ENCODE measurements at places on chromosomes 13 and 19.

GRCh38 chr13:30696278-30697176, 38.8 kb upstream of the ALOX5AP start:
- peak; percentile 66 for DNase-seq

GRCh38 chr19:11197291-11198174, at the start of gene KANK2:
TSS of gene KANK2 (minus strand) at chr19:11197545. CDS start at chr19:11194511, 3,034 bp downstream.
- peak; percentile 77 for DNase-seq

- DNase-seq = no peak
Observed at GRCh38 chr13:27635266-27635665, 13.6 kb downstream of the POLR1D start.

DNA sequence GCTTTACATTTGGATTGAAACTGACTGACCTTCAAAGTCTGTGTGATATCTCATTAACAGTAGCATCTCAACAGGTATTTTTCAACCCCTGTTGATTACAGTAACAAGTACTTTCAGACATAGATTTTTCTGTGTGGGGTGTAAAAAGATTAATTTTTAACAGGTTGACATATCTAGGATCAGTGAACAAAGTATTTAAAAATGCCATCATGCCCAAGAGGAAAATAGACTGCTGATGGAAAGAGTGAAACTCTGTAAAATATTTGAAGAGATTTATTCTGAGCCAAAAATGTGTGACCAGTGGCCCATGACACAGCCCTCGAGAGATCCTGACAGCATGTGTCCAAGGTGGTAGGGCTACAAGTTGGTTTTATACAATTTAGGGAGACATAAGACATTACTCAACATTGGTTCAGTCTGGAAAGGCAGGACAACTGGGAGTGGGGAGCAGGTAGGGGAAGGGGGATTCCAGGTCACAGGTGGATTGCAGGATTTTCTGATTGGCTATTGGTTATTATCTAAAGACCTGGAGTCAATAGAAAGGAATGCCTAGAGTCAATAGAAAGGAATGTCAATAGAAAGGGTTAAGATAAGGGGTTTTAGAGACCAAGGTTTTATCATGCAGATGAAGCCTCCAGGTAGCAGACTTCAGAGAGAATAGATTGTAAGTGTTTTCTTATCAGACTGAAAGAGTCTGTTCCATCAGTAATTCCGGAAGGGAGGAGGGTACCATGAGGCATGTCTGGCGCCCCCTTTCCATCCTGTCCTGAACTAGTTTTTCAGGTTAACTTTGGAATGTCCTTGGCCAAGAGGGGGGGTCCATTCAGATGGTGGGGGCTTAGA, 29.1 kb downstream of the TNFRSF19 start:
- no peak for DNase-seq

- DNase-seq = no peak
Observed at GRCh38 chr19:1609103-1609396, 3.8 kb upstream of the UQCR11 start.

DNA sequence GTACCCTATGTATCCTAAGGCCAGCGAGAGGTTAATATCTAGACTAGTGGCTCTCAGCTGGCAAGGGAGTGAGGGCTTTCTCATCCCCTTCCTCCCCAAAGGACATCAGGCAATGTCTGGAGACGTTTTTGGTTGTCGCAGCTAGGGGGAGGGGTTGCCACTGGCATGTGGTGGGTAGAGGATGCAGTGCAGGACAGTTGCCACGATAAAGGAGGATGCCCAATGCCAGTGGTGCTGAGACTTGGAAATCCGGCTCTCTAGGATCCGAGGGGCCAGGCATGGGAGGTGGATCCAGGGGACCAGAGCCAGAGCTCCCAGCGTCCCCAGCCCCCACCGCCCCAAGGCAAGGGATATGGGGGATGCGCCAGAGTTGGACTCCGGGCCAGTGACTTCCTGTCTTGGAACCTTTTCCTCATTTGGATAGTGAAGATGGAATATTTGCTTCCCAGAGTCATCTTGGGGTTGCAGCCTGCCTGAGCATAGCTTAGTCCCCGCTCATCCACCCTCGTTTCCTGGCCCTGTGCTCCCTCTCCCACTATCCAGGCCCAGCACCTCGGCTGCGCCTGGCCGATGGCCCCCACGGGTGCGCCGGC, 4.9 kb downstream of the SSC5D start:
- DNase-seq = peak; percentile 53

GRCh38 chr19:41356984-41357739, 3.4 kb upstream of the TGFB1 start:
- DNase-seq = no peak

DNA sequence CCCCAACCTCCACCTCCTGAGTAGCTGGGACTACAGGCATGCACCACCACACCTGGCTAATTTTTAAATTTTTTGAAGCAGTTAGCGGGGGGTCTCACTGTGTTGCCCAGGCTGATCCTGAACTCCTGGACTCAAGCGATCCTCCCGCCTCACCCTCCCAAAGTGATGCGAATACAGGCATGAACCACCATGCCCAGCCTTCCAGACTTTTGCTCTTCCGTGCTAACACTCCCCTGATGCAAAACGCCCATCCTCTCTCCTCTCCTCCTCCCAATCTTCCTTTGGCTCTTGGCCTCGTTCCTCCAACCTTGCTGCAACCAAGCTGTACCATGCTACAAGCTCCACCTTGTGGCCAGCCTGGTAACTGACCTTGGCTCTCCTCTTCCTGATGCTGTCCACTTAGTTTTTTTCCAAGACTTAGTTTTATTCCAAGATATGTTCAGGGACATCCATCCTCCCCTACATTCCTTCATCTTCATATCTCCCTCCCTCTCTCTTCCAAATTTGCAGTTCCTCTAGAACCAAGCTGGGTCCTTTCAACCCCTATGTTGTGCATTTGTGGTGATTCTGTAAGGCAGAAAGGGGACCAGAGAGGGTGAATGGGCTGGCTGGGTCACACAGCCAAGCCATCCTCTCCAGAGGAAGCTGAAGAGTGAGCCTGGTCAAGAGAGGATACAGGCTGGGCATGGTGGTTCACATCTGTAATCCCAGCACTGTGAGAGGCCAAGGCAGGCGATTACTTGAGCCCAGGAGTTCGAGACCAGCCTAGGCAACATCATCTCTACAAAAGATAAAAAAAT, 32.8 kb downstream of the TINCR start:
- DNase-seq = no peak

DNA sequence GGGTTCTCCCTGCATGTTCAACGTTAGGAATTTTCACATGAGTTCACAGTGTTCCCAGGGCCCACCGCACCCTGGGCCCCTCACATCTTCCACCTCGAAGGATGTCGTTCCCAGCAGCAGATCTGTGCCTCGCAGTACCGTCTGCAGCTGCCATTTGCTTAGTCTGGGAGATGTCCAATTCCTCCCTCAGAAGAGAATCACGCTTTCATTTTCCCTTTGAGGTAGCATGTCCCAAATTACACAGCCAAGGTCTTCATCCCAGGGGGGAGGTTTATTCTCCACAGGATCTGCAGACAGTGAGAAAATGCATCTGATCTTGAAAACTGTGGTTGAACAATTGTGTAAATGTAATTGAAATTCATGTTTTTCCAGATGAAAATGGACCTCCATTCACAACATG, 150.2 kb downstream of the DCT start:
- peak; percentile 71 for DNase-seq

DNA sequence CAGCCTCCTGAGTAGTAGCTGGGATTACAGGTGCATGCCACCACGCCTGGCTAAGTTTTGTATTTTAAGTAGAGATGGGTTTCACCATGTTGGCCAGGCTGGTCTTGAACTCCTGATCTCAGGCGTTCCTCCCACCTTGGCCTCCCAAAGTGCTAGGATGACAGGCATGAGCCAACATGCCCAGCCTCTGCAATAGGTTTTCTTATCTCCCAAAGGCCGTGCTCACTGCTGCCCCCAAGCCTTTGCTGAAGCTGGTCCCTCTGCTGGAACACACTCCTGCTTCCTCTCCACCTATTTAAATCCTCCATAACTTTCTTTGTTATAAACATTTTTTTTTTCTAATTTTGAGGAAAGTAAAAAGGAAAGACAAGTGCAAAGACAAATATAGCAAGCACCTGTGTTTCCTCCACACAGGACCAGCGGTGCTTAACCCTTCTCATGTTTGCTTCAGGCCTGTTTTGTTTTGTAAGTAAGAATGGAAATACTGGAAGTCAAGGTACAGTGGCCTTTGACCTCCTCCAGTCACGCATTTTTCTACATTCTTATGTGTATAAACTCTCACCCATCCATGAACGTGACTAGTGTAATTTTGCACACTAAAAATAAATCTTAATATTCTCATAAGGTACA, 14.5 kb upstream of the TNFAIP8L1 start:
- no peak for DNase-seq

GRCh38 chr19:45303269-45304060, 19.2 kb downstream of the CKM start:
- no peak for DNase-seq

GRCh38 chr13:46468570-46469463, 81.8 kb upstream of the RUBCNL start:
- DNase-seq = peak; percentile 83

- DNase-seq = no peak
Observed at GRCh38 chr13:94267581-94268366, 211.7 kb downstream of the DCT start.

DNA sequence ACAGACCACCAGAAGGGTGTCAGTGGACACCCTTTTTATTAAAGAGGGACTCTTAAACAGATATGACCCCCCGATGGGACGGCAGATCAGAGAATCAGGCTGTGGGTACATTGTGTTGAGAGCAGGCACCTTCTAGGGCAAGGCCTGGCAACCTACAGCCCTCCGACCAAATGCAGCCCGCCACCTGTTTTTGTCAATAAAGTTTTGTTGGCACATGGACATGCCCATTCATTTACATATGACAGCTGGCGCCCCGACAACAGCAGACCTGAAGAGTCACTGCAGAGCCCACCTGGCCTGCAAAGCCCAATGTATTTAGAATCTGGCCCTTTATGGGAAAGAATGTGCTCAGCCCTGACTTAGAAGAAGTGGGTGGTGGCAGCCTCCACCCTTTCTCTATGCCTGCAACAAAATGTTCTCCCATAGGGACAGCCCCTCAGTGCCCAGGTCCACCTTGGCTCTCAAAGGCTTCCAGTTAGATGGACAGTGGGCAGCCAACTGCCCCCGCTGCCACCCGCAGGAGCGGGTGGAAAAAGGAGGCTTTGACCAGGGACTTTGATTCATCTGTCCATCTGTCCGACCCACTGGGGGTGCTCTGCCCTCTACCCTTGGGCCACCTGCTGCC, 184.9 kb downstream of the PTPRS start:
- no peak for DNase-seq

DNA sequence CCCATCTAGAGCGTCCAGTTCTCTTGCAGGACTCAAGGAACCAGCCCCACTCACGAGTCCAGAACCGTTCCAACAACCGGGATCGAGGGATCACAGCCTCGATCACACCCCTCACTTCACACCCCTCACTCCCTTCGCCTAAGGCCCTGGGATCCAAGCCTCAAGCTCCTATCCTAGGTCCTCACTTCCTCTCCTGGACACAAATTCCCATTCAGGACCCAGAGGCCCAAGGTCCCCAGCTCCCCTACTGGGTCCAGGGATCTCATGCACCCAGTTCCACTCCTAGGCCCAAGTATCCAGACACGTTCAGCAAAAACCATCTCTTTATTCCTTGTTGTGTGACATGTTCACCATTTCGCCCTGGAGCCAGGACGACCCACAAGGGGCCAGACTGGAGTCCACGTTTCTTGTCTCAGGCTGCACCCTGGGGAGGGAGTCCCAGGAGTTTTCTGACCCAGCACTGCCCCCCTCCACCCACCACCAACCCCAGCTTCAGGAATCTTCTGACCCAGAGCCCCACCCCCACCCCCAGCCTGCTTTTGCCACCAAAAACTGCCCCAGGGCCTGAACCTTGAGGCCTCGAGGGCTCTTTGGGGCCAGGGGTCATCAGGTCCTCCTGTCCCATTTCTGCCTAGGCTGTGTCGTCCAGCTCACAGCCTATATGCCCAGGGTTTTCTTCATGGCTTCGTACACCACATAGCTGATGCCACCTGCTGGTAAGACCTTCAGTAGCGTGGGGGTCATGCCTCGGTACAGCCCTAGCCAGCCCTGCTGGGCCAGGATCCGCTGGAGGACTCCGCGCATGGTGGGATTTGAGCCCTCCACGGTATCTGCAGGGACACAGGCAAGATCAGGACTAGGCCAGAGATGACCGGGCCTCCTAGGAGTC, 1.4 kb upstream of the KHSRP start:
- DNase-seq = no peak

DNA sequence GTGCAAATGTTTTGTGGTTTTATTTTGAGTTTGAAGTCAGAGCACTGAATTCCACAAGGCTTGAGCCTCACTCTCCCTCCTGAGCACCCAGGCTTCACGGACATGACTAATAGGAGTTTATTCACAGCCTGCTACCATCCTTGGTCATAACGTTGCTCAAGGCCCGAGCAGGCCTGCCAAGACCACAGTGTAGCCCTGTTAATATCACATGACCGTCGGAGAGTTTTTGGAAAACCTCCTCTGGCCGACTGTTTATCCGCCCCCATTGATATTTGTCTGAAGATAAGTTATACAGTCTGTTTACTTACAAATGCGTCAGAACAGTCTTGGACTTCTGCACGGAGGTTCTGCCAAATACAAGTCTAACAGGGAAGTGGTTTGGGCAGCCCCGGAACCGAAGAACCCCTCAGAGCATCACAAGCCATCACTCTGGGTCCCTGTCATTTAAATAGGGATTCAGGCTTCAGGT, 89.9 kb downstream of the COL4A2 start:
- peak; percentile 99 for DNase-seq

DNA sequence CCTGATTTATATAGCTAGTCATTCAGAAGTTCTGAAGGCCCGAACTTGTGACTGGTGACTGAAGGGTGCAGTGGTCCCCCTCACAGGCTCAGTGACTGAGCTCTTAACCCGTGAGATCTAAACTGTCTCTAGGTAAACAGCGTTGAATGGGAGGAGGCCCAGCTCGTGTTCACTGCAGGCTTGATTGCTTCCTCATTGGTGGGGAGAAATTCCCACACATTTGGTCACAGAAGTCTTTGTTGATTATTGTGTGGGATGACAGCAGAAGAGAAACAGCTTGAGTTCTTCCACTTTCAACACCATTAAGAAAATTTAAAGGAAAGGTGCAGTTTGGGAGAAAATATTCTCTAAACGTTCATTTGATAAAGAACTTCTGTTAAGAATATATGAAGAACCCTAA, 1178.0 kb downstream of the UQCRFS1 start:
- DNase-seq = no peak

Data from fibroblast of skin of right biceps (primary cell).